ENCODE measurements at places on chromosomes 2 and 18.
A peak's percentile ranks its signal among the peaks of the same experiment; 100 is the strongest.

DNA sequence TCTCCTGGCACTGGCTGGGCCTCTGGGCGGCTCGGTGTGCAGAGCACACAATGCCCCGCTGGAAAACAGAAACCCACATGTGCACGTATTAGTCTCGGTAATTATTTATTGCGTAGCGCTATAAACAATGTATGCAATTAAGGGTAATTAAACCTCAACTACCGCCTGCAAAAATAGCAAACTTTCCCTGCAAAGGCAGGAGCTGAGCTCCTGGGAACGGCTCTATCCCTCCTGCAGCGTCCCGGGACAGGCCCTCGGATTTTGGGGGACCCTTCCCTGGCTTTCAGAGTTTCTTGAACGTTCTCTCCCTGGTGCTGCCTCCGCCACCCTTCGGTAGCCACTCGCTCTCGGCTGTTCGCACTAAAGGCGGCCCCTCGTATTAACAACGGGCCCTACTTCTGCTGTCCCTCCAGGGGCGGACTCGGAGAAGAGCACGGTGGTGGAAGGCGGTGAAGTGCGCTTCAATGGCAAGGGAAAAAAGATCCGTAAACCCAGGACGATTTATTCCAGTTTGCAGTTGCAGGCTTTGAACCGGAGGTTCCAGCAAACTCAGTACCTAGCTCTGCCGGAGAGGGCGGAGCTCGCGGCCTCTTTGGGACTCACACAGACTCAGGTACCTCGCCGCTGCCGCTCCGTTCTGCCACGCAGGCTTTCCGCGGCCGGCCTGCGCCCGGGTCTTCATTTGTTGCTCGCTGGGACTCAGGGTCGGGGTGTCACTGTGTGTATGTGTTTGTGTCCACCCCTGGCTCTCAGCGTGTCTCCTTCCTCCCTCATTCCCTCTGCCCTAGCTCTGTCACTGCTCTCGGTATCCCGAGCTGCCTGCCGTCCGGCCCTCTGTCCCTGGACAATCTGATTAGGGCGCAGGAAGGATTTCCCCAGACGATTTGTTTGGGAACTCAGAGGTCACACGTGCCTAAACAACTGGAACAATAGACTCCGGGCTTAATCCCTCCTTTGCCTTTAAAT lies 1.2 kb downstream of the DLX1 start:
- H3K4me1 ChIP-seq, result no peaks in the 10 kb centered on the region
- H3K27me3 ChIP-seq, result peaks cover 72% of the 10 kb centered on the region
- no peak overlapping the region for H3K4me3 ChIP-seq
- DNase-seq, result peak; percentile 87

DNA sequence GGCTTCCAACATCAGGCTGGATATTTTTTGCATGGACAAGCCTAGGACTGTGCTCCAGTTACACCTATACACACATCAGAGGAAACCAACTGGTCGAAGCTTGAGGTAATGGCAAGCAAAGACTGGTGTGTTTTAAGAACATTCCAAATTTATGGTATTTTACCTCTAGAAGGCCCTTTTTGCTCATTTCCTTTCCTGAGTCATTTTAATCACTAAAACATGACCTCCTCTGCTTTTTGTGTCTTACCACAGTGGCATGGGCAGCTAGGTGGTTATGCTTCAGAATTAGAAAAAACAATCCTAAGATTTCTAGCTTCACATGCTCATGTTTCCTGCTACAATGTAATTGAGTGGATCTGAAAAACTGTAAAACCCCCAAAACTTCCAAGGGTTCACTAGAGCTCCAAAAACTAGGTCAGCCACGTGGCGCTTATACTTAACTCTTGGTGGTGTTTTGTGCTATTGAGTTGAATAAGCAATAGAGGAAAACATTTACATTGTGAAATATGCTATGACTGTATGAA lies 30.6 kb upstream of the CHRNA1 start:
- peaks cover 2% of the 10 kb centered on the region for H3K36me3 ChIP-seq
- peaks cover 14% of the 10 kb centered on the region for H3K4me1 ChIP-seq
- DNase-seq, result no peak
- H3K27me3 ChIP-seq, result no peaks in the 10 kb centered on the region
- no peak overlapping the region for H3K27ac ChIP-seq
- H3K4me3 ChIP-seq, result no peak overlapping the region

GRCh38 chr2:179444056-179444455 lies 179.4 kb upstream of the SESTD1 start:
- H3K4me1 ChIP-seq, result peaks cover 4% of the 10 kb centered on the region
- no peaks in the 10 kb centered on the region for H3K27me3 ChIP-seq
- no peak overlapping the region for H3K4me3 ChIP-seq
- DNase-seq, result no peak

GRCh38 chr2:7619203-7619970 lies 702.2 kb downstream of the RNF144A start:
- H3K4me1 ChIP-seq, result peaks cover 2% of the 10 kb centered on the region
- no peak for DNase-seq
- no peaks in the 10 kb centered on the region for H3K36me3 ChIP-seq
- H3K27ac ChIP-seq, result no peak overlapping the region
- no peaks in the 10 kb centered on the region for H3K27me3 ChIP-seq

DNA sequence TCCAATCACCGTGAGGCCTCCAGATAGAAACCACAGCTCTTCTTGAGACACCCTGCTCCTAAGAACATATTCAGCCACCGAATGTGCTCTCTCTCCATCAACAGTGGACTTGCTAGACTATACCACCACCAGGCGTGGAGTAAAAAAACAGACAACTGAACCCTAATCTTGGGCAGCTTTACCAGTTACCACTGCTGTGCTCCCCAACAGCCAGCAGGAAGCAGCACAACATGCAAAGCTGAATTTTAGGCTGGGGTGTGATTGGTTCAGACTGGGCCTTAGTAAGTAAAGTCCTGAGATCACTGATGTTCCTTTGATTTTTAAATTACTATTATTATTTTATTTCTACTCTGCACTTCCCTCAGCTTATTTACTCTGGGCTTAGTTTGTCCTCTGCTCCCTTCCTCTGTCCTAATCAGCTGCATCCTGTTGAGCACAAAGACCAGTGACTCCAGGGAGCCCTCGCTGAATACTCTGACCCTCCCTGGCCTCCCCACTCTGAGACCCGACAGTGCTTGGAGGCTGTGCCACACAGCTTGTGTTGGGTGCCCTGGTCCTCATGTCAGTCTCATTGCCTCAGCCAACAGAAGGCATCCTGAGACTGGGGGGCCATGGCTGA lies 21.9 kb downstream of the MRPL35 start:
- H3K4me3 ChIP-seq, result no peak overlapping the region
- H3K27ac ChIP-seq, result no peak overlapping the region
- no peaks in the 10 kb centered on the region for H3K36me3 ChIP-seq

DNA sequence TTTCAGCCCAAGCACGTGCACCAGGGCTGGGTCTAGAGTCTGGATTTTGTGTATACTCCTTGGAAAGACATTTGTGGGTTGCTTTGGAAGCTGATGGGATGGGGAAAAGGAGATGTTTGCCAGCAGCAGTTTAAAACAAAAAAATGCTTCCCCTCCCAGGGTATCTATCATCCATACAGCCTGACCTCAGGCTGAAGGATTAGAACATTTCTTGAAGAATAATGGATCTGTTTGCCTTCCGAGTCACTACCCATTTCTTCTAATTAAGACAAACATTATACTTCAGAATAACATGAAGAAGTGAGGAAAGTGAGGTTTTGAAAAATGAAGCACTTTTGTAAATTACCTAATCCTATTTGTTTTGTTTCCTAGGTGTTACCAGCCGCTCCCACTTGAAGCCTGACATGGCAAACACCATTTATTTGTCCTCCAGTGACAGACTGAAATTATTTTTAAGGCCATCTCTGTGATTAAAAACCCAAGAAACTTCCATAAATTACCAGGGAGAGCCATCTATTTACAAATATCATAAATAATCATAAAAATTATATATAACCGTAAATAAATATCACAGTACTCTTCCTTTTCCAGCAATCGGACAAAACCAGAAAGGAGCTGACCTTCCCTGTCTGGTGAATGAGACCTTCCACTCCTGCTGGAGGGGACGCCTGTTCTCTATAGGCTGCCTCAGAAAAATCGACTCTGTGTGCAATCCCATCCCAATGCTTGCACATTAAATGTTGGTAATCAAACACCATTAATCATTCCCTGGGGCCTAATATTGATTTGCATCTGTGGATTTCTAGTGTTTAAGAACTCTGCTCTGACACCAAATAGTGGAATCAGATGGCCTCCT lies 106.8 kb downstream of the C1D start:
- no peaks in the 10 kb centered on the region for H3K27me3 ChIP-seq
- no peak overlapping the region for H3K27ac ChIP-seq
- no peaks in the 10 kb centered on the region for H3K4me1 ChIP-seq
- no peak for DNase-seq

GRCh38 chr2:219961947-219962498 lies 334.6 kb downstream of the SLC4A3 start:
- H3K4me1 ChIP-seq, result peaks cover 13% of the 10 kb centered on the region
- no peaks in the 10 kb centered on the region for H3K27me3 ChIP-seq
- H3K27ac ChIP-seq, result no peak overlapping the region
- no peaks in the 10 kb centered on the region for H3K36me3 ChIP-seq
- H3K4me3 ChIP-seq, result no peak overlapping the region

- no peaks in the 10 kb centered on the region for H3K36me3 ChIP-seq
- H3K27ac ChIP-seq, result no peak overlapping the region
- no peak overlapping the region for H3K4me3 ChIP-seq
- H3K4me1 ChIP-seq, result no peaks in the 10 kb centered on the region
- DNase-seq, result no peak
Measured at GRCh38 chr2:238843476-238843875, 4.4 kb upstream of the TWIST2 start.

GRCh38 chr2:95275601-95276243 lies 1.5 kb downstream of the PROM2 start:
- no peak overlapping the region for H3K4me3 ChIP-seq
- no peak overlapping the region for H3K27ac ChIP-seq

DNA sequence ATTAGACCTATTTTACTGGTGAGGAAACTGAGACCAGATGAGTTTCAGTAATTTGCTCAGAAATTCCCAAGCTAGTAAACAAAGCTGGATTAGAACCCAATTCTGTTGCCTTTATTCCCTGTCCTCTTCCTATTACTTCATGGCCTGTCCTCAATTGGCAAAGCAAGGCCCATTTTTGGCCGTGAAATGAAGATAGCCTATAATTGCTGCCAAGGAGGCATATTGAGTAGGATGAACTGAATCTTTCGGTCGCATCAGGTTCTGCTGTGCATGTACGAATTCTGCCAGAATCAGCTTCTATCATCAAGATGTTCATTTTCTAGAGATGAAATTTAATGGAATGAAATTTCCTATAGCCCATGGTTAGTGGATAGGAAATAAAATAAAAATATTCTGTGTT lies 1485.2 kb upstream of the PIK3C3 start:
- no peak overlapping the region for H3K27ac ChIP-seq
- DNase-seq, result no peak
- H3K4me1 ChIP-seq, result no peaks in the 10 kb centered on the region
- H3K27me3 ChIP-seq, result no peaks in the 10 kb centered on the region
- H3K4me3 ChIP-seq, result no peak overlapping the region
- no peaks in the 10 kb centered on the region for H3K36me3 ChIP-seq

GRCh38 chr2:85974390-85974789 lies 85.6 kb upstream of the ST3GAL5 start:
- no peak overlapping the region for H3K27ac ChIP-seq
- H3K4me3 ChIP-seq, result no peak overlapping the region
- DNase-seq, result no peak
- H3K36me3 ChIP-seq, result no peaks in the 10 kb centered on the region
- no peaks in the 10 kb centered on the region for H3K27me3 ChIP-seq

DNA sequence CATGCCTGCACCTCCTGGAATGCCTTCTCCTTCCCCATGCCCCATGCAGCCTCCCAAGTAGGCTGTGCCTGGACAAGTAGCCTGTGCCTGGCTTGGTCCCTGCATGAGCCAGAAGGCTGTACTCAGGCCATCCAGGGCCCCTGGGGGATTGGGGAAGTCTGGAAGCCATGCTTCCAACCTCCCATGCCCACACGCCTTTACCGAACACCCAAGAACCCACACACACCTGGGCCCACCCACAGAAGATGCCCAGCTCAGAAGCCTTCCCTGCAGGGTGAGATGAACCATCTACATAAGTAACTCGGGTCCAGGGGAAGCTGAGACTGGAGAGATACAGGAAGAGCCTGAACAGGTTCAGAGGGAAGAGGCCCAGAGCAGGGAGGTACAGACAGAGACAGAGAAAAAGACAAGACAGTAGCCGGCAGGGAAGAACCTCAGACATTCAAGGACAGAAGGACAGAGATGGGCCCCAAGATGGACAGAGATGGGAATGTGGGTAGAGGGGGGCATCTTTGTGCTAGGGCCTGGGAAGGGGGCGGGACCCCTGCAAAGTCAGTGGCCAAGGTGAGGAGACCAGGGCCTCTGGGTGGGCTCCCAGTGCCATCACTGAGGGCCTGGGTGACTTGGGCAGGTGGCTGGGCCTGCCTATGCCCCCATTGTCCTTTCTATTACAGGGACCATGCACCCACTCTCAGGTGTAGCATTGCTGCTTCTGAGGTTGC lies 4.3 kb downstream of the BIN1 start:
- H3K27me3 ChIP-seq, result no peaks in the 10 kb centered on the region
- H3K4me1 ChIP-seq, result peaks cover 5% of the 10 kb centered on the region
- no peak overlapping the region for H3K4me3 ChIP-seq
- no peak overlapping the region for H3K27ac ChIP-seq

DNA sequence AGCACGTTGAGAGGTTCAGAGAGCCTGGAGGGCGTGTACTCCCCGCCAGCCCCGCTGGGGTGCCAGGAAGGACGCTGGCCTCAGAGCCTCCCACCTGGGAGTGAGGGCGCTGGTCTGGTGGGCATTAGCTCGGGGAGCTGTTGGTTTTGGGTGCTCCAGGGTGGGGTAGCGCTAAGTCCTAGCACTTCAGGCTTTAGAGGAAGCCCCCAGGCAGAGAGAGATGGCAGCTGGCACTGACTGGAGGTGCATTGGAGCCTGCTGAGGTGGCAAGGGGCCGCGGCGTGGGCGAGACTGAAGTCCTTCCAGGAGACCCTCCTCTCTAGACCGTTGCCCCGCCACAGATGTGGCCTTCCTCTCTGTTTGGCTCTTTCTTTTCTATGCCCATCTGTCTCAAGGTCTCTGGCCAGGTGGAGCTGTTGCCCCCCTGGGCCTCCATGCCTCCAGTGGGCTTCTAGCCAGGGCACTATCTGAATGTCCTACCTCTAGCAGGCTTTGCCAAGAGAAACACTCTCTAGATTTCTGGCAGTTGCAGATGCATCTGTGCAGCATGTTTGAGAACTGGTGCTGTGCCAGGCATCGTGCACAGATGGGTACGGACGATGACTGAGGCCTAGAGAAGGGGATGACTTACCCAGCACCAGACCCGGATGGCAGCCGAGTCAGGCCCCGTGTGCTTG lies 6.6 kb downstream of the CAPN10 start:
- H3K27ac ChIP-seq, result no peak overlapping the region
- H3K4me3 ChIP-seq, result no peak overlapping the region
- no peaks in the 10 kb centered on the region for H3K4me1 ChIP-seq
- no peaks in the 10 kb centered on the region for H3K27me3 ChIP-seq
- DNase-seq, result no peak
